Activated CD4-positive, alpha-beta T cell treated with anti-CD3 and anti-CD28 coated beads for 24 hours (primary cell): ENCODE measurements at places on chromosomes 1 and 21.

DNA sequence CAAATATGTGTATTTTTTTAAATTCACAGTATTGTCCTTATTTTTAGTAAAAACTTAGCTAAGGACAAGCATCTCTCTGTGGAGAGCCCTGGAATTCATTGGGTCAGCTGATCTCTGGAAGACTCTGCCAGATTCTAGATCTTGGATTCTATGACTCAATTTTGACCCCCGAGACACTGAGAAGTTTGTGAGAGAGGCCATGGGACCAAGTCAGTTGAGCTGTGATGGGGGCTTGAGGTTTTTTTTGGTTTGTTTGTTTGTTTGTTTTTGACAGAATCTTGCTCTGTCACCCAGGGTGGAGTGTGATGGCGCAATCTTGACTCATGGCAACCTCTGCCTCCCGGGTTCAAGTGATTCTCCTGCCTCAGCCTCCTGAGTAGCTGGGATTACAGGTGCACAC is 13.5 kb downstream of the SHISA4 start:
- no peak for DNase-seq

DNA sequence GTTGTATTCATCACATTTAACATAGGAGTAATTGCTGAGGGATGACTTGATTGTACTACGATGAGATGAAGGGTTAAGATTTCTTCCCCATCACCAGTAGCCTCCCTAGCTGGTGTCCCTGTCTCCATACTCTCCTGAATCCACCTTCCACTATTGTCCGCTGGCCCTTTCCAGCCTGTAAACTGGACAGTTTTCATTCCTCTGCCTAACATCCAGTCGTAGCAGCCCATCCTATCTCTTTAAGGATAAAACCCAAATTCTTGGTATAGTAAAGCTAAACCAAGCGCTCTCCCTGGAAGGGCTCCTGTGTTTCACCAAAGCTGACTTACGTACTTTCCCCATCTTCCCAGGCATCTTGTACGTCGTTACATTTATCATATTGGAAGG is 670 bp downstream of the COX20 start:
- no peak for DNase-seq

DNA sequence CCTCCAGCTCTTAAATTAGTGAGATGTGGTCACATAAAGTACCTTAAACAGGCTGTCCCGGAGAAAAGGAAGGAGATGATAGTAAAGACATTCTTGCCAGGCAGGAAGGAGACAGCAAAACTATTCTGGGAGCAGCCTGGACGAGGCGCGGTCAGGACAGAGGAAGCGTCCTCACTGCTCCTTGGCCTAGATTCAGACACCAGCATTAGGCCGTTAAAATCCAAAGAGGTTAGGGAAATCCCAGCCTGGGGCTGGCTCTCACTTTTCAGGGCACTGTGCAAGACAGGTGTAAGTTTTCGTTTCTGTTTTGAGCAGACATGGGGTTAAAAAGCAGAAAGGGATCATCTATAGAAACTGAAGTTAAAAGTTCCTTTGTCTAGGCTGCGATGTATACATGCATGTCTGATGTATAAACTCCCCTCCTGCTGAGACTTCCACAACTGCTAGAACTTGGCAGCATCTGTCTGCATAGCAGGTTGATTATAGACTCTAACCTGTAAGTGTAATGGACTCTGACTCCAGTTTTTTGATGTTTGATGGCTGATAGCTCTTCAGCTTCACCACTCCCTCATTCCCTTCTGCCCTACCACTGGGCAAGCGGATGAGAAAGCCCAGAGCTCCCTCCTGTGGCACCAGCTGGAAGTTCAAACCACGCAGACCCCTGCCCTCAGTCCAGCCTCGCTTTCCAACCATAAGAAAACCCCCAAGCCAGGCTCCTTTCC is 21.5 kb downstream of the STPG1 start:
- DNase-seq = no peak

DNA sequence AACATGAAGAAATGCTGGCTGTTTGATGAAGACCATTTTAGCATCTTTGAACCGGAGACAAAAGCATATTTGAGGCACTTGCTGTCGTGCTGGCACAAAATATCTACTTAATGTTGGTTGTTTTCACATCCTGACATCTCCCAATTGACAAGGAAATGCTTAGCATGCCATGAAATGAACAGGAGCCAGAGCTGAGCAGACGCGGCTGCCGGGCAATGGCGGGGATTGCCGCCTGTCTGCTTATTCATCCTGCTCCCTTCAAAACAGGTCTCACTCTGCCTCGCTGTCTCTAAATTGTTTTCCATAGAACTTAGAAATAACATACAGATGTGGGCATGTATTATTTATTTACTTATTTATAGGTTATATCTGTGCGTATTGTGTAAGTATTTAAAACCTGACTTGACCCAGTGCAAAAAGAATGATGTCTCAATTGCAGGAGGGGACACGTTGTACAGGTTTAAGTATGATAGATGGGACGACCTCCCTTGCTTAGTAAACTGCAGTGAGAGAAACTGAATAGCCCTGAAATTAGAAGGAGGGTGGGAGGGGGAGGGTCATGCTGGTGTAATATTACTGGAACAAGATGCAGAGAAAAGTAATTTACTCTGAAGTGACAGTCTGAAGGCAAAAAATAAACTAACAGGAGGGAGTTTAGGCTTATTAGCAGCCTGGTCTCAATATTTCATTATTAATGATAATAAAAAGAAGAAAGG is 590.4 kb upstream of the PLXNA2 start:
- no peak for DNase-seq

GRCh38 chr1:155598842-155599331 is 11.1 kb upstream of the MSTO1 start:
- no peak for DNase-seq
